Hair follicular keratinocyte (primary cell): ENCODE measurements at places on chromosomes 12 and 14. TPM values are rescaled to one million over a fixed set of nuclear protein-coding genes. Genes with fewer than 3 reads are reported as not detected.

KRT2 gene
- total RNA-seq = not detected in 2 replicates

CLEC2A gene
- total RNA-seq = not detected in 2 replicates

CLEC4D gene
- not detected in 2 replicates for total RNA-seq

KRT73 gene
- total RNA-seq = not detected in 2 replicates

DNM1L gene
- total RNA-seq = 77.6 and 79.3 TPM in 2 replicates

TMEM132D gene
- total RNA-seq = under 0.01 TPM in 1 of 2 replicates, not detected in the other

KRT74 gene
- total RNA-seq = not detected in 2 replicates

GPX2 gene
- 0.23 and 1.7 TPM in 2 replicates for total RNA-seq

SERPINA5 gene
- total RNA-seq = not detected in 2 replicates

FOXM1 gene
- 12.4 and 46.7 TPM in 2 replicates for total RNA-seq

AKAP6 gene
- total RNA-seq = 1.3 and 2.5 TPM in 2 replicates

KCNA5 gene
- total RNA-seq = not detected in 2 replicates

PHLDA1 gene
- total RNA-seq = 184 and 321 TPM in 2 replicates

TOX4 gene
- total RNA-seq = 17.8 and 24.3 TPM in 2 replicates

ITGA7 gene
- 0.08 TPM in 2 replicates for total RNA-seq

MIP gene
- not detected in 2 replicates for total RNA-seq

PPFIA2 gene
- not detected in 2 replicates for total RNA-seq

GALNT16 gene
- total RNA-seq = not detected in 2 replicates

GPR132 gene
- total RNA-seq = not detected in 2 replicates

SIX1 gene
- 0.15 TPM in 1 of 2 replicates, not detected in the other for total RNA-seq

ST8SIA1 gene
- 2.1 and 4.7 TPM in 2 replicates for total RNA-seq

CHGA gene
- not detected in 2 replicates for total RNA-seq

GSG1 gene
- total RNA-seq = not detected in 2 replicates

DLGAP5 gene
- total RNA-seq = 11.9 and 44.8 TPM in 2 replicates

VRTN gene
- not detected in 2 replicates for total RNA-seq

A2M gene
- total RNA-seq = 0.04 TPM in 1 of 2 replicates, not detected in the other

CLMN gene
- total RNA-seq = 6.7 and 6.9 TPM in 2 replicates

DYRK2 gene
- 11.5 and 17.6 TPM in 2 replicates for total RNA-seq
